ENCODE measurements at places on chromosomes 1 and 21. TPM values are rescaled to one million over a fixed set of nuclear protein-coding genes. Genes with fewer than 3 reads are reported as not detected.

The LY9 gene
- total RNA-seq = not detected

The FAM43B gene
- total RNA-seq = 1.9 TPM

The C1orf21 gene
- total RNA-seq = 79.9 TPM

The EFNA3 gene
- total RNA-seq = 0.71 TPM

The SIPA1L2 gene
- 127 TPM for total RNA-seq

The INAVA gene
- total RNA-seq = 0.05 TPM

The SELENON gene
- 45.2 TPM for total RNA-seq

The GNAT2 gene
- not detected for total RNA-seq

- H3K4me1 ChIP-seq = no peaks in the 10 kb centered on the region
- no peak for DNase-seq
- no peak overlapping the region for H3K4me3 ChIP-seq
- H3K27ac ChIP-seq = no peak overlapping the region
- no peaks in the 10 kb centered on the region for H3K27me3 ChIP-seq
Measured at GRCh38 chr1:77487631-77488030, 194.8 kb downstream of the ZZZ3 start.

GRCh38 chr1:32684167-32684811 is 18.3 kb downstream of the SYNC start:
- no peak overlapping the region for H3K4me3 ChIP-seq
- H3K4me1 ChIP-seq = peaks cover 43% of the 10 kb centered on the region
- peak overlapping the region; percentile 63 for H3K27ac ChIP-seq
- peaks cover 57% of the 10 kb centered on the region for H3K36me3 ChIP-seq

DNA sequence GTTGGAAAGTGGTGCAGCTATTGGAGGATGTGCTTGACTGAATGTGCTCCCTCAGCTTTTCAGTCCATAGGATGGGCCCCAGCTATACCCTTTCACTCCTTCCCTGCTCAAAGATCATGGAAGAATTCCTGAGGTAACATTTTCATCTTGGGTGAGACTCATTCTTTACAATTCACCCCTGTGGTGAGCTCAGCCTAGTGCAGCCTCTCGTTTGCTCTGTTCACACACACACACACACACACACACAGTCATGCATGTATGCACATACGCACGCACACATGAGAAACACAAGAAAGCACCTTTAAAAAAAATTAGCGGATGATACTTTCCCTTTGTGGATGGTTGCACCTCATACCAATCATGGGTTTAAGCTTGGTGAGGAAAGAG is 25.8 kb downstream of the CCN1 start:
- no peaks in the 10 kb centered on the region for H3K36me3 ChIP-seq
- no peaks in the 10 kb centered on the region for H3K27me3 ChIP-seq
- DNase-seq = no peak
- no peak overlapping the region for H3K4me3 ChIP-seq
- H3K4me1 ChIP-seq = no peaks in the 10 kb centered on the region

DNA sequence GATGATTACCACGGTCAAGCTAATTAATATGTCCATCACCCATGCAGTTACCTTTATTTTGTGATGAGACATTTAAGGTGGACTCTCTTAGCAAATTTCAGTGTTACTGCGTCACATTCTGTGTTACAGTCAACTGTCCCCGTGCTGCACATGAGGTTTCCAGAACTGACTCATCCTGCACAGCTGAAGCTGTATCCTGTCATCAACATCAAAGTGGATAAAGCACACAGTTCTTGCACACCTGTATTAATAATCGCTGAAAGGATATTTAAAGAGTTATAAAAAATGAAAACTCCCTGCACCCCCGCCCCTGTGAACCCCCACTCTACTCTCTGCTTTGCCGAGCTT is 3.4 kb upstream of the KRTAP10-5 start:
- peaks cover 5% of the 10 kb centered on the region for H3K4me1 ChIP-seq
- no peak overlapping the region for H3K4me3 ChIP-seq
- no peak for DNase-seq
- no peaks in the 10 kb centered on the region for H3K36me3 ChIP-seq

DNA sequence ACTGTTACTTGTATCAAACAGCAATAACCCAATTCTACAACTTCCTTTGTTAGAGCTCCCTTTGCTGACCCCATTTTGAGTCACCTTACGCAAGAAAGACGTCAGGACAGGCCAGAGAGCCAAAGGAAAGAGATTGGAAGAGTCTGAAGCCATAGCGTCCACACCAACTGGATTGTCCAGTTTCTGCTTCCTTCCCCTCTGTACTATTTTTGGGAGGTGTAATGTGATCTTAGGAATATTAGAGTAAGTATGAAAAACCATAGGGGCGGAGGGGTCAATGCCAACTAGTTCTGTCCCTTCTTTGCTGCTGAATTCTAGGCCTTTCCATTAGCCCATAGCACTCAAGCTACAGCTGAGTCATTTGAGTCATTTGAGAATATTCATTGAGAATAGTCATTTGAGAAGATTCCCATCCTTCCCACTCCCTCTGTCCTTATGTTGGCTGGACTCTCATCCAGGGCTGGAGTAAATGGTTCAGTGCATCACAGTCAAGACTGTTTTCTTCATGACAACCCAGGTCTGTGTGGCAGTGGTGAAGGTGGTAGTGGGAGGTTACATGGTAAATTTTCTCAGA is 14.8 kb upstream of the NFIA start:
- no peaks in the 10 kb centered on the region for H3K27me3 ChIP-seq
- no peaks in the 10 kb centered on the region for H3K4me1 ChIP-seq
- H3K36me3 ChIP-seq = no peaks in the 10 kb centered on the region
- H3K27ac ChIP-seq = no peak overlapping the region
- no peak for DNase-seq

DNA sequence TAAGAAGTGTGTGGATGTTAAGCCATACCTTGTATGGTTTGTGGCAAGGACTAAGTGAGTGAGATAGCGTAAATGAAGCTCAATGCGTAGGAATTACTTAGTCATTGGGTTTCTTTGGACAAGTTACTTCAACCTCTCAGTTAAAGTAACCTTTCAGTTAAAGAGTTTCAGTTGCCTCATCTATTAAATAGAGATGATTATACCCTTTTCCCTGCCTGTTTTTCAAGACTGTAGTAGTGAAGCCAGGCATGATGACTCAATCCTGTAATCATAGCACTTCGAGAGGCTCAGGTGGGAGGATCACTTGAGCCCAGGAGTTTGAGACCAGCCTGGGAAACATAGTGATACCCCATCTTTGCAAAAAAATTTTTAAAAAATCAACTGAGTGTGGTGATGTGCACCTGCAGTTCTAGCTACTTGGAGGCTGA is 6.3 kb downstream of the ZMPSTE24 start:
- H3K27ac ChIP-seq = peak overlapping the region; percentile 82
- no peaks in the 10 kb centered on the region for H3K27me3 ChIP-seq
- no peak for DNase-seq
- peaks cover 85% of the 10 kb centered on the region for H3K36me3 ChIP-seq
- H3K4me1 ChIP-seq = peaks cover 90% of the 10 kb centered on the region

- no peak for DNase-seq
- no peaks in the 10 kb centered on the region for H3K4me1 ChIP-seq
- no peaks in the 10 kb centered on the region for H3K27me3 ChIP-seq
- no peak overlapping the region for H3K27ac ChIP-seq
Measured at GRCh38 chr1:169970114-169970513, 76.4 kb upstream of the SCYL3 start.

DNA sequence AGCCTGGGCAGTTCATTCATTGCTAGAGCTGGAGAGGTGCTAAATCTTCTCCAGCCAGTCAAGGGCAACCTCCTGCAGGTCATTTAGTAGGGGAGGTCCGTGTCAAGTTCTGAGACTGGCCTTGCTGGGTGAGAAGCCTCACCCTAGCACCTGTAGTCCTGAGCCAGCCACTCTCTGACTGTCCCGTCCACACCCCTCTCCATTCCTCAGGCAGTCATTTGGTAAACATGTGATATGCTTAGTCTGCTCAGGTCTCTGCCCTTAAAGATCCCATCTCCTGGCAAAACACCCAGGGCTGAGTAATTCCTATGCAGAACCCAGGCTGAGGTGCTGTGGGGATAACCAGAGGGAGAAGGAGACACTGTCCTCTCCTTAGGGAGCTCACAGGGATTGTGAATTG is 13.7 kb upstream of the IGFN1 start:
- no peaks in the 10 kb centered on the region for H3K4me1 ChIP-seq
- H3K27me3 ChIP-seq = peaks cover 33% of the 10 kb centered on the region
- no peak overlapping the region for H3K27ac ChIP-seq
- no peak overlapping the region for H3K4me3 ChIP-seq
- no peak for DNase-seq

GRCh38 chr1:156591432-156592157 is at the start of gene NAXE:
NAXE (plus strand) TSS chr1:156591776; CDS start chr1:156591805, 29 bp downstream.
- peaks cover 37% of the 10 kb centered on the region for H3K36me3 ChIP-seq
- H3K27ac ChIP-seq = peak within 1 kb of the TSS; percentile 91
- H3K27me3 ChIP-seq = no peaks in the 10 kb centered on the region
- H3K4me1 ChIP-seq = peaks cover 21% of the 10 kb centered on the region

DNA sequence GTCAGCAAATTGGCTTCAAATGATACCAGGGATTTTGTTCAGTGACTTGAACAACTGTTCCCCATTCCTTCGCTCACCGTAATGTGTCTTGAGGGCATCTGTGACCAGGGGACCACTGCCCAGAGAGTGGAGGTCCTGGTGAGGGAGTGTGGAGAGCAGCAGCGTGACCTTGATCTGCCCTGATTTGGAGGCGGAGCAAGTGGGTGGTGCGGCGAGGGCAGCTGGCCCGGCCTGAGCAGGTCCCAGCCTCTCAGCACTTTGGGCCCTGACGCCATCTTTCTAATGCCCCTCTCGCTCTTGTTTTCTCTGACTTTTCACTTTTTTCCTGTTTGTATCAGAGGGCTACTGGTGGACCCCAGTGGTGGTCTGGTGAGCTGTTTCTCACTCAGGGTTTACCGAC is 31.1 kb downstream of the DIP2A start:
- DNase-seq = no peak
- H3K27me3 ChIP-seq = no peaks in the 10 kb centered on the region
- H3K27ac ChIP-seq = peak overlapping the region; percentile 16
- no peak overlapping the region for H3K4me3 ChIP-seq
- H3K36me3 ChIP-seq = peaks cover 54% of the 10 kb centered on the region

- peaks cover 89% of the 10 kb centered on the region for H3K27me3 ChIP-seq
- H3K4me1 ChIP-seq = peaks cover 3% of the 10 kb centered on the region
- no peak overlapping the region for H3K27ac ChIP-seq
- no peaks in the 10 kb centered on the region for H3K36me3 ChIP-seq
- DNase-seq = no peak
- H3K4me3 ChIP-seq = no peak overlapping the region
Measured at GRCh38 chr1:11380500-11380899, 98.5 kb upstream of the DISP3 start.

DNA sequence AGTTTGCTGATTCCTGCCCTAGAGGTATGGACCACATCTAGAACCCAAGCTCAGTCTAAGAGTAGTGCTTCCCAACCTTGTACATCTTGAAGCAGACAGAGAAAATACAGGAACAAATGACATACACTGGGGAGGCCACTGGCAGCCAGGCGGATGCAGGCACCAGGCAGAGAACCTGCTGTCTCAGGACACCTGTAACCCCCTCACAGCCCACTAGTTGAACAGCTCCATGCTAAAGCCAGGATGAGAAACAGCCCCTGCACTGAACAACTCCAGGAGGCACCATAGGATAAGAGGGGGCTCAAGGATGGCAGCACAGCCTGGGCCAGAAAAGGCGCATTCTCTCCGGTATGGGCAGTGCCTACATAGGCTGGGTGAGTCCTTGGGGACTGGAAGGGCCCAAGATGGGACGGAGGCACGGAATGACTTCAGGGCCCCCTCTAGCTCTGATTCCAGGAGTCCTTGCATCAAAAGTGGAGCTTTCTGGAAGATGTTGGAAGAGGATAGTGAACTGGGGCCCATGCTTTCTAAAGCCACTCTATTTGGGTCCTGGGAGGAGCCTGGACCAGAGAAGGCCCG is 16.0 kb downstream of the MEF2D start:
- no peaks in the 10 kb centered on the region for H3K27me3 ChIP-seq
- peaks cover 100% of the 10 kb centered on the region for H3K4me1 ChIP-seq
- no peak overlapping the region for H3K4me3 ChIP-seq
- peak overlapping the region; percentile 75 for H3K27ac ChIP-seq

GRCh38 chr21:46171585-46171984 is 12.7 kb downstream of the SPATC1L start:
- H3K27me3 ChIP-seq = no peaks in the 10 kb centered on the region
- no peaks in the 10 kb centered on the region for H3K4me1 ChIP-seq
- no peaks in the 10 kb centered on the region for H3K36me3 ChIP-seq
- no peak for DNase-seq
- no peak overlapping the region for H3K4me3 ChIP-seq
- H3K27ac ChIP-seq = no peak overlapping the region

DNA sequence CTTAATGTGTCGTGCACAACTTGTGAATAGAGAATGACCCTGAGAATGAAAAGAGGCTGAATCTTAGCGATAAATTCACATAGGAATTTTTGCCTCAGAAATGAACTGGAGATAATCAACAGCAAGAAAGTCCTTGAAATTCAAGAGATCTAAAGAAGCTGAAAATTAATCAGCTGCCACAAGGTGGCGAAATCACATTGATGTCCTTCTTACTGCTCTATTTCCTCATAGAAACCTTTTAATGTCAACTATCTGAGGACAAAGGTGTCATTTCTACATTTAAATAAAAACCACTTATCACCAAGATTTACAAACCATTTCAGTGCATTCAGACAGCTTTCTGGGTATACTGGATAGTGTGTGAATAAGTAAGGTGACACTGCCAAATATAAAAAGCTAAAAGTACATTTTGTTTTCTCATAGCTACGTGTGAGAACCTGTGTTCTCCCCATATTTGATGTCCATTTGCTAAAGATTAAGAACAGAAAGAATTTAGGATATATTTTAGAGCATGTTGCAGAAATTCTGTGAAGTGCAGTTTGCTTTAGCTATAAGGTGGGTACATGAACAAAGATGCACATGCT is 485.3 kb upstream of the PTBP2 start:
- H3K27ac ChIP-seq = no peak overlapping the region
- H3K27me3 ChIP-seq = no peaks in the 10 kb centered on the region
- no peak for DNase-seq
- H3K4me3 ChIP-seq = no peak overlapping the region
- no peaks in the 10 kb centered on the region for H3K4me1 ChIP-seq
- no peaks in the 10 kb centered on the region for H3K36me3 ChIP-seq

- peaks cover 9% of the 10 kb centered on the region for H3K27me3 ChIP-seq
- no peaks in the 10 kb centered on the region for H3K4me1 ChIP-seq
- DNase-seq = no peak
- H3K36me3 ChIP-seq = no peaks in the 10 kb centered on the region
- H3K4me3 ChIP-seq = no peak overlapping the region
- no peak overlapping the region for H3K27ac ChIP-seq
Measured at GRCh38 chr1:175572932-175573868, 170.2 kb downstream of the TNR start.

GRCh38 chr1:20280341-20280740 is 10.3 kb upstream of the VWA5B1 start:
- no peak overlapping the region for H3K4me3 ChIP-seq
- H3K27me3 ChIP-seq = peaks cover 15% of the 10 kb centered on the region
- H3K36me3 ChIP-seq = no peaks in the 10 kb centered on the region
- no peak for DNase-seq
- H3K4me1 ChIP-seq = peaks cover 12% of the 10 kb centered on the region

- H3K27ac ChIP-seq = no peak overlapping the region
- no peak for DNase-seq
- no peaks in the 10 kb centered on the region for H3K36me3 ChIP-seq
- no peaks in the 10 kb centered on the region for H3K4me1 ChIP-seq
- no peaks in the 10 kb centered on the region for H3K27me3 ChIP-seq
Measured at GRCh38 chr1:80202118-80202517, 1195.6 kb upstream of the ADGRL4 start.
